ENCODE measurements at places on chromosomes 7 and 10.

GRCh38 chr10:28312572-28312971, 9.7 kb upstream of the MPP7 start:
- DNase-seq, result no peak

DNA sequence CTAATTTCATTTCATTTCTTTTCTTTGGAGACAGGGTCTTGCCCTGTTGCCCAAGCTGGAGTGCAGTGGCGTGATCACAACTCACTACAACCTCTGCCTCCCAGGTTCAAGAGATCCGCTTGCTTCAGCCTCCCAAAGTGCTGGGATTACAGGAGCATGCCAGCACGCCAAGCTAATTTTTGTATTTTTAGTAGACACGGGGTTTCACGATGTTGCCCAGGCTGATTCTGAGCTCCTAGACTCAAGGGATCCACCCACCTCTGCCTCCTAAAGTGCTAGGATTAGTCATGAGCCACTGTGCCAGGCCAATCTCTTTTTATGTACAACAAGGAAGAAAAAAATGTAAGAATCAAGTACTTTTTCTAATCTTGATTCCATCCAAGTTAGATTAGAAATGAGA, 10.7 kb upstream of the KMT2E start:
- DNase-seq, result no peak

GRCh38 chr10:35200487-35200886, 73.8 kb downstream of the CREM start:
- DNase-seq, result no peak

DNA sequence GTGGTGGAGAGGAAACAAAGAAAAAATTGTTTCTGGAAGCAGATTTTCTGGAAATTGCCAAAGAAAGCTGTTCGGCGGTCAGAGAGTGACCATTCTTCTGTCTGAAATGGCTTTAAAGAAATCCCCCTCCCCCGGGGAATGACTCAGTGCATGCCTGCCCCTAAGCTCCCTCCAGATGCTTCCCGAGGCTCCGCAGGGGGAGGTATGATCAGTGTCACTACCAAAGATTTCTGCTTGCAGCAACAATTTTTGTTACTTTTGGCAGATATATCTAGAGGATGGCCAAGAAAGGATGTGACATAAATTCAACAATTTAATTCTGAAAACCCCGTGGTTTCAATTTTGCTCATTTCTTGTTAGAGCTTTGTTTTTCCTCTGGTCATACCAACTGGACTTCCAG, 163.9 kb downstream of the JCAD start:
- DNase-seq, result no peak

DNA sequence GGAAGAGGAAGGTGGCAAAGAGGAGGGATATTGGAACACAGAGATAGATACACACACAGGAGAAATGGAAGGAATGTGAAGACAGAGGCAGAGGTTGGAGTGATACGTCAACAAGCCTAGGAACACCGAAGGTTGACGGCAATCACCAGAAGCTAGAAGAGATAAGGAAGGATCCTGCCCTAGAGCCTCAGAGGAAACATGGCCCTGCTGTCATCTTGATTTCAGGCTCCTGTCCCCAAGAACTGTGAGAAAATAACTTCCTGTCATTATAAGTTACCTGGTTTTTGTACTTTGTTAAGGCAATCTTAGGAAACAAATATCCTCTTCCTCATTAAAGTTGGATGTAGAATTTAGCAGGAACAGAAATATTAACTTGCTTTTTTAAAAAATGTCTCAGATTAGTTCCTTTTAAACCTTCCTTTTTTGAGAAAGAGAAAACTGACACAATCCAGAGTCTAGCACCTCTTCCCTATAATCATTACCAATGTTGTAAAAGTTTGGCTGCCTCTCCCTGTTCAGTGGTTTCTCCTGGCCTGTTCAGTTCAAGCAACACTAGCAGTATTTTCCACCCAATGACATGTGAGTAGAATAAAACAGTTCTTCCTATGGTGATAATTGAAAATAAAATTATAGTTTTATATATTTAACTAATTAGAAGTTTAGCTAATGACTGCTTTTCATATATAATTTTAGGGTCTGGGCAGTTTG, 28.8 kb upstream of the GNAI1 start:
- no peak for DNase-seq

DNA sequence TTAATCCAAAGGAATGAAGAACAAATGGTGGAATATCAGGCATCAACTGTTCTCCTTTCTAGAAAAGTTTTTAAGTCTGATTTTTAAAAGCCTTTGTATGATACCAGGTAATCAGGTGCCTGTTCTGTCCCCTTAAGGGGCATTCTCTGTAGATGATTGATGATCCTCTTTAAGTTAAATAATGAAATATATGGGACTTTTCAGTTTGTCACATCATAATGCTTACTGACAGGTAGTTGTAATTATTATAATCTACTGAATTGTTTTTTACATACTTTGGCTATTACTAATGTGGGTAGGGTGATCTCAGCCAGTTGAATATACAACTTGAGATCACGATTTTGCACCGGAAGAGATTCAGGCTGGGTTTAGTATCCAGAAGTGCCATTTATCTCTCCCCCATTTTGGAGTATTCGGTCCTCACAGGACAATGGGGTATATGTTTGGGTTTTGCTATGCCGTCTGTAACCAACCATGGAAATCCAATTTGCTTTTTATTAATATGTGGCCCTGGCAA, 330.2 kb downstream of the BICC1 start:
- no peak for DNase-seq

DNA sequence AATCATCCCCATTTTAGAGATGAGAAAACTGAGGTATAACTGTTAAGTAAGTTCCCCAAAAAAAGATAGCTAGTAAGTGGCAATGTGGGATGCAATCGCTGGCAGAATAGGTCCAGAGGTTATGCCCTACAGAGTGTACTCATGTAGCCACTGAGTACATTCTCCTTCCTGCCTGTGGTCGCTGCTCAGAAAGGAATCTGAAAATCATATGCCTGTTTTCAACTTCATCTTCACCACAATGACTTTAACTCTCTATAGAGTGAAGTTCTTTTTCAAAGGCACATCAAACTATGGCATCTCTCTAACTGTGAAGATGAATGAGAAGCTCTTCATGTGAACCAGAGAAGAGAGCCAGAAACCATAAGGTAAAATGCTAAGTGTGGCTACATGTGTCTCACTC, 162.2 kb upstream of the SLC25A13 start:
- no peak for DNase-seq

DNA sequence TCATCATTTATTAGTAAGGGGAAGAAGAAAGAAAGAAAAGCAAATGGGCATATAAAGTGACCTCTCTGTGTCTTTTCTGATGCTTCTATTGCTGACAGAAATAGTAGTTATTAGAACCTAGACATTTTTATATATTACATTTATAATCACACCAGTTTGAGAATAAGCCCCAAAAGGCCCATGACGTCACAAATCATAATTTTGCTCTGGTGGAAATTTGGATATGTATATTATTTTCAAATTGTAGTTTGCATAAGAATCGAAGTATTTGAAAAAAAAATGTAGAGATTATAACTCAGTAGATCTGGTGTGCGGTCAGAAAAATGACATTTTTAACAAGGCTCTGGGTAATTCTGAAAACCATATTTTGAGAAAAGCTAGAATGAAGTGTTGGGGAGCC, 101.2 kb upstream of the STEAP1 start:
- DNase-seq, result no peak

GRCh38 chr10:110387983-110388686, 83.4 kb upstream of the SMNDC1 start:
- no peak for DNase-seq

GRCh38 chr7:141511676-141512396, 39.4 kb upstream of the AGK start:
- DNase-seq, result no peak

DNA sequence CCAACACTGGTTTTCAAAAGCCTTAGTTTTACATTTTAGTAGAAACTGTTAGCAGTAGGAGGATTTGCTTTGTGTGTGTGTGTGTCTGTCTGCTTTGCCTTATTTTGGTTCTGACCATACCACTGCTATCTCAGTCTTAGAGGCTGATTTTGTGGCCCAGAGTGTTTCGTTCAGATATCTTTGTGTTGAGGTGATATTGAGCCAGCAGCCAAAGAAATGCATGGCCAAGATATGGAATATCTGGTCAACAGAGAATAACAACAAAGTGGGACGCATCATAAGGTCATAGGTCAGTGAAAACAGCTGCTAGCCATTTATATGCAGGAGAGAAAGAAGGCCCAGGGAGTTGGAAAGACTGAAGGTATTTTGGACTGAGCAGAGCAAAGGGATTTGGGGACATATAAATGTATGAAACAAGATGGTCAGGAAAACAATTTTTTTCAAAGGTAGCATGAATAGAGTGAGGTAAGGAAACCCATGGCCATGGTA, 47.7 kb downstream of the KIAA1217 start:
- no peak for DNase-seq

DNA sequence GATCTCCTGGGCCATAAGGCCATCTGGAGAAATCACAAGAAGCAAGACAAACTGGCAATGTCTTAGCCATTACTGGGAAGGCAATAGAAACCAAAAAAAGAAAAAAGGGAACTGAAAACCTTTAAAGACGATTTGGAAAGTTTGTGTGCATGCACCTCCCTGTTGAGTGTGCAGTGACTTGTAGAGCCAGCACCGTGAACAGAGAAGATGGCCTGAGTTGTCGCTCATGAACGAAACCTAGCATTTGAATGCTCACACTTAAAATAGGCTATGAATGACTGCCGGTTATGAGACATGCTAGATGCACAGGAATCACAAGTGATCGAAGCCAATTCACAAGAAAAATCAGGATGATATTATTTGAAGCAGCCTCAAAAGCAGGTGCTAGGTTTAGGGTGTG, 151.3 kb upstream of the ADO start:
- no peak for DNase-seq

GRCh38 chr10:113023017-113023416, 73.0 kb downstream of the TCF7L2 start:
- DNase-seq, result no peak

DNA sequence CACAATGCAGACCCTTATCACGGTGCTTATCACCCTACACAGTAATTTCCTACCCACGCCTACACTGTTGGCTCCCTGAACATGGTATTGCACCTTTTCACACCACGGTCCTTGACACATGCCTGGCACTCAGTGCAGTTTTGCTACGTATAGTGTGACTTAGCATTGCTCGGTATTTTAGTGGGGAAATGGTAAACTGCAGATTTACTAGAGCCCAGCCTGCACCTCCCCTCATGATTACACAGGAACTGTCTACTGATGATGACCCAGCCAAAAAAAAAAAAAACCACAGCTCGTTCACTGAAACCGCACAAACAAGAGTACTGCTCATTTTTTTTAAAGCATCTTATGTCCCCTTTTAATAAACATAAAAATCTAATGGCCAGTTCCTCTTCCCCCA, 124.2 kb upstream of the ZNF746 start:
- no peak for DNase-seq

GRCh38 chr7:4959893-4960292, 906 bp upstream of the MMD2 start:
- no peak for DNase-seq

GRCh38 chr7:133975130-133975529, 152.0 kb upstream of the LRGUK start:
- DNase-seq, result no peak

DNA sequence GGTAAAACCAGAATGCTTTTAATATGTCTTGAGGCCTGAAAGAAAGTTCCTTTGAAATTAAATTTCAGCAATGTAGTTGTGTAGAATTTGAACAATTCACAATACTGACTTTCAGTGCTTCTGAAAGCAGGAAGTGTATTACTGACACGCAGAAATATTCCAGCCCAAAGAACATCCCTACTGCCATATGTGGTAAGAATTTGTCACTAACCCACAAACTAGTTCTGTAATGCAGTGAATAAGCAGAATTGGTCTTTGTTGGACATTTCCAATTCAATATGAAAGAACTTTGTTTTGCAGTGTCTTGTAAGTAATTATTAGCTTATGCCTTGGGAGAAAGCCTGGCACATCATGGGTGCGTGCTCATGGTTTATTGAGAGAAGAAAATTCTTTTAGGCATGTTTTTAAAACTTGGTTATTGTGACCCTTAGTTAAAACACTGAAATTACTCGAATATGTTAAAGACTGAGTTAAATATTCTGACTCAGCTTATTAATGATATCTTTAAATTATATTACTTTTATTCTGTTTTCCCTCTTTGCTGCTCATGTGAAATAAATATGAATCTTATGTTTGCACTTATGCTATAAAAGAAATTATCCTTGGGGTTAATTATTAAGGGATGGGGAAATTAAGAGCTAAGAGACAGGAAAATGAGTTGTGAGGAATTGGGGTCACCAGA, 33.4 kb downstream of the PTPN12 start:
- DNase-seq, result no peak

DNA sequence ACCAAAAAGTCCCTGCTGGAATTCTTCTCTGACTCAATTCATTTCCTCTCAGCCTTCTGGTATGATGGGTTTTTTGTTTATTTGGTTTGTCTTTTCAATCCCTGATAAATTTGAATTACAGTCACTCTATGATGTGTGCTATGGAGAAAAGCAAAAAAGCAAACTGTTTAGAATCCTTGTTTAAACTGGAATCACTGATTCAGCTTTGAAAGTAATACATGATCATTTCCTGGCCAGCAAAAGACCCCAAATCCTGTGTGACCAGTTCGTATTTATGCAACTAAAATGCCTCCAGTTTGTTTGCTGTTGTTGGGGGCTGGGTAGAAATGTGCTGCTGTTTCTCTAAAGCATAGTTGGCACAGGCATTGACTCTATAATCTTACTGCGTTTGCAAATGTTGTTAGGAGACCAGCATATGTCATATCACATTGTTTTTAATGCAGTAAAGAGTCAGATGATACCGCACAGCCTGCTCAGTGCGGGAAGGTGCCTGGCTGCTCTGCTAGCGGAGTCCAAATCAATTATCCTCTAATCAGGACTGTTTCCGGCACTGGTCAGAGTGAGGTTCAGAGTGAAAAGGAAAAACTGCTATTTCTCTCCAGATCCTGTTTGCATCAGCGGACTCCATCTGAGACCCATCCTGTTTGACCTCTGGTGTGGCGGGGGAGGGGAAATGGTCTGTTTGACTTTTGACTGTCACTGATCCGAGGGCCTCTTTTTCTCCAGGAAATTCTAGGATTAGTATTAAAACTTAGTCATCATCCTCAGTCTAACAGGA, 40.6 kb upstream of the ADD3 start:
- DNase-seq, result no peak

DNA sequence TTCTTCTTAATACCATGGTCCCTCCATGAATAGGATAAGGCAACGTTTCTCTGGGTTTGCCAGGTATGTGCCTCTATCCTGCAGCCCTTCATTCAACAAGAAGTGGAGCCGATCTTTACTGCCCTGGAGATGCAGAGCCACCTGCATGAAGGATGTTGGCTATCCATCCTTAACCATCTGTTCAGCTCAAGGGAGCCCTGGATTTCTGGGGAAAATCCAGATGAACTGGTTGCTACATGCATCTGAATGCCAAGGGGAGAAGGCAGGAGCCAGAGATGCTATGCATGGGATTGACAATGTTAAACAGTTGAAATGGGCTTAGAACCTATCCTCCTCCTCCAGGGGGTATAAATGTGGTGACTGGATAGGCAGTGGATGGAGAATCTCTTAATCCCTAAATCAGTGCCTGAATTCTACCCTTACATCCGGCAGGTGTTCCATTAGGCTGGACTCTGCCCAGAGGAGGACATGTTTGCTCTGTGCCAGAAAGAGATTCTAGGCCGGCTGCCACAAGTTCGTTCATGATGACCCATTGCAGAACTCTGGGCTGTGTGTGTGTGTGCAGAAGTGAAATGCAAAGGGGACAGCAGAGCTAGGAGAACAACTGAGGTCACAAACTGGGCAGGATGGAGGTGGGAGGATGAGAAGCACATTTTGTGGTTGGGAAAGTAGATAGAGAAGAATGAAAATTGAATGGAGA, 15.6 kb downstream of the CPED1 start:
- no peak for DNase-seq

GRCh38 chr10:14603534-14604102, 171.1 kb downstream of the FAM107B start:
- peak; percentile 80 for DNase-seq

Data from D341Med (cell line).